ENCODE measurements at places on chromosomes 3 and 15.
A peak's percentile ranks its signal among the peaks of the same experiment; 100 is the strongest.

- DNase-seq = no peak
Measured at GRCh38 chr15:75460646-75461045, 9.2 kb upstream of the SIN3A start.

- DNase-seq = no peak
Measured at GRCh38 chr3:171563298-171563697, 103.1 kb upstream of the TNIK start.

- DNase-seq = no peak
Measured at GRCh38 chr3:146115619-146116018, 45.4 kb downstream of the PLOD2 start.

DNA sequence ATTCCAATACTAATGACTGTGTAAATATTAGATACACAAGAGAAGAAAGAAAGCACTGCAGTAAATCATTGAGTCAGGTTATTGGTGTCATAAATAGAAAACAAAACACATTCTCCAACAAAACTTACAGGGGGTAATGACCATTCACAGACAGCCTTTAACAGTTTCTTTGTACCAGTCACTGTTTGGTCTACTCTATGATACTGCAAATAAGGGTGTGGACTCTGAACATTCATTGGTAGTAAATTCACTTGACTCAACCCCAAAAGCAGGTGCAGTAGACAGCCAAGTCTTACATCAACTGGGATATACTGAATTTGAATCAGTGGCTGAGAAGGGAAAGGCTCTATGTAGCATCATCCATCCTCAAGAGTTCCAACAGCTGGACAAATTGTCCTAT lies 463.5 kb downstream of the FOXP1 start:
- no peak for DNase-seq

DNA sequence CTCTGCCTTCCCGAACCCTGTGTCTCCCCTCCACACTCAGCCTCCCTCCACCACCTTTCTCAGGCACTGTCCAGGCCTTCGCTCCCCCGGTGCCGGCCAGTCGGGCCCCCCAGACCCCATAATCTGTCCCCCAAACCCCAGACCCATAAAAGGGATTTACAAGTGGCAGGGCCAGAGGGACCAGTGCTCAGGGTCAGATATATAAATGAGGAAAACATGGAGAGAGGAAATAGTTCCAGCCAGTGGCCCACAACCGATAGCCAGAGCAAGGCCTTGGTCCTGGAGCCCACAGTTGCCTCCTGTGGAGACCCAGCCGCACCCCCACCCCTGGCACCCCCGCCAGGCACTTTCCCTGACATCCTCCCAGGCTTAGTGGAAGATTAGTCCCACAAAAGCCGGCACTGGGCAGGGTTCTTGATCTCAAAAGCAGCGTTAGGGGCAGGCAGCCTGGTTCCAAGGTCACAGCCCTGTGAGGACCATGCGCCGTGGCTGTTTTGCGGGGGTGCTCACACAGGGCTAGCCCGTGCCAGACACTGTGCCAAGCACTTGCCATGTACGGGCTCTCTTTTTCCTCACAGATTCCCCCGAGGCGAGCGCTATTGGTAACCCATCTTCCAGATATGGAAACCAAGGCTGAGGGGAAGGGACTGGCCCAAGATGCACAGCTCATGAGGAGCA lies 1.1 kb upstream of the PLXND1 start:
- no peak for DNase-seq

DNA sequence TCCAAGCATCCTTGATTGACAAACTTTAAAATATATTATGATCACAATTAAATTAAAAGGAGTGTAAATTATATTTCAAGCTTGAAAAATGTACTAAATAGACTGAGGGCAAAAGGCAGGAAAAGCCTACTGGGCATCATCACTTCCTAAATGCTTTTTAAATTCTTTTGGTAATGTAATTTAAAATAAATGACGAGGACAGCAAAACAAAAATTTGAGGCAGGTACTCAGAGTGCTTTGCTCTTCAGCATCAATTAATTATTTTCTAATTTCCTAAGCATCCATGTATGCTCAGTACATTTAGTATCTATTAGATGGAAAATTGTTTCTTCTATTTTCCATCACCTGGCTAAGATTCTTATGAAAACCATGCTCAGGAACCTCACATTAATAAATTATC lies 5.2 kb downstream of the CBLB start:
- DNase-seq = no peak

- no peak for DNase-seq
Measured at GRCh38 chr15:32953533-32953910, 235.7 kb downstream of the GREM1 start.

DNA sequence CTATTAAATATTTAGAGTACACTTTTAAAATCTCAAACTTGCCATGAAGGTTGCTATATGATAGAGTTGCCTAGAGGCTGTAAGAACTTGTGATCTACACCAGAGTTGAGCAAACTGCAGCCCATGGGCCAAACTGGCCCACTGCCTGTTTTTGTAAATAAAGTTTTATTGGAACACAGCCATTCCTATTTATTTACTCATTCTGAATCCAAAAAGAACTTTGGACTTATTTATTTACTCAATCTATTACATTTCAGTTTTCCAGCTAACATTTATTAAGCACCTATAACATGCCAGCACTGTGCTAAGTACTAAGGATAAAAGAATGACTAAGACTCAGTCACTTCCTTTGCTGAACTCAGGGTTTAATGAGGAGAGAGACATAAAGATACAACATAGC lies 403.6 kb downstream of the ERC2 start:
- DNase-seq = no peak

- DNase-seq = no peak
Measured at GRCh38 chr15:64645995-64646394, 129.4 kb downstream of the RBPMS2 start.

DNA sequence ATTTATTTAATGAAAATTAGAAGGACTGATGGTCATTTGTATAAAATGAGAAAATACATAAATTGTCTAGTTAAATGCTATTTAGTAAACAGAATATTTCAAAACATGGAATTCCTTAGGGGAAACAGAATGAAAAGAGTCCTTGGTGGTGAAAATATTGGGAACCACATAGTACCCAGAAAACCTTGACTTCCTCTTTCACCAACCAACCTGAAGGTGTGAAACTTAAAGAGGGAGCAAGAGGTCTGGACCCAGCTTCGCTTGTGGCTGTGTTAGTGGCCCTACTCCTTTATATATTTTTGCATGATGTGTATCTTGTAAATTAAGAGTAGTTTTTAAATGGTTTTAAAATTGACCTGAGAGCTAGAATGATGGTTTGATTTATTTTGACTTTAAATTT lies 64.2 kb downstream of the MAP2K5 start:
- no peak for DNase-seq

- DNase-seq = no peak
Measured at GRCh38 chr3:34405159-34405558, 606.7 kb downstream of the PDCD6IP start.

DNA sequence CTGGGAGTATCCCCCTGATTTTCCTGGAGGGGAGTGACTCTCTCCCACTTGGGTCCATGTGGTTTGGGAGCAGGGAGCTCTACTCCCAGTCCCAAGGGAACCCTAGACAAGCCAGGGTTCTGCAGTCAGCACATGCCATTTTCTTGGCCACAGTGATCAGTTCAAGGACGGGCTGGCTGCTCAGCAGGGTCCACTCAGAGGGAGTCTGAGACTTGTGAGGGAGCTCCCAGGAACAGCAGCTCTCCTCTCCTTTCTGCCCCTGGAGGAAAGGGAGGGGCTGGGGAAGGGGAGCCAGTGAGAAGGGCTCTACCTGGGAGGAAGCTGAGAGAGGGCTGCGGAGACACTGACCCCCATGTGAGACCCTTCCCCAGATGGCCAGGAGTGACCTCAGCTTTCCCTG lies 29.1 kb upstream of the LMCD1 start:
- no peak for DNase-seq

DNA sequence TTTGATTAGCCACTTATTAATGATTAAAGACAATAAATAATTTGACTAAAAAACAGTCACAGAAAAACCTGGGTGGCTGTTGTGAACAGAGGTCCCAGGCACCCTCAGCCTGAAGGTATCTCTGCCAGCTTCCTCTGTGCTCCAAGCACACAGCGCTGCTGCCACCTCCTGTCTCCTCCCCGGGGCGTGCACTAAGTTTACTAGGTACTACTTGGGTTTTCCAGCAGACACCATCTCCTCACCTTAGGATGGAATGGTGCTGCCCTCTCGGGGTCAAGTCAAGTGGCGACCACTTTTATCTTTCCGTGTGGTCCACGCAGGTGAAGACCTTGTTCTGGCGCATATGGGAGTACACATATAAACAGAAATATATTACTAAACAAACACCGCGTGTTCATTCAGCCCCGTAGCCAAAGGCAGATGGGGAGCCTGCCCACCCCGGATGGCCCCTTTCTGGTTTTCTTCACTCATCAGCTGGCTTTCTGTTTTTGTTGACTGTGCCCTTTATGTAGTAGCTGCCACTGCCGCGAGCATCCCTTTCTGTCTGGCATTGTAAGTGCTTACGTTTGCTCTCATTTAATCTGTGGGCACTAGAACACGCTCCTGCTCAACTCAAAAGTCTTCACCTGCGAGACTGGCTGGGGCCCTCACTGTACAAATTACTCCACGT lies 128.0 kb downstream of the LRIG1 start:
- DNase-seq = no peak

- DNase-seq = no peak
Measured at GRCh38 chr15:92638709-92639365, 16.7 kb downstream of the FAM174B start.

- no peak for DNase-seq
Measured at GRCh38 chr15:35439291-35439690, 106.7 kb downstream of the DPH6 start.

DNA sequence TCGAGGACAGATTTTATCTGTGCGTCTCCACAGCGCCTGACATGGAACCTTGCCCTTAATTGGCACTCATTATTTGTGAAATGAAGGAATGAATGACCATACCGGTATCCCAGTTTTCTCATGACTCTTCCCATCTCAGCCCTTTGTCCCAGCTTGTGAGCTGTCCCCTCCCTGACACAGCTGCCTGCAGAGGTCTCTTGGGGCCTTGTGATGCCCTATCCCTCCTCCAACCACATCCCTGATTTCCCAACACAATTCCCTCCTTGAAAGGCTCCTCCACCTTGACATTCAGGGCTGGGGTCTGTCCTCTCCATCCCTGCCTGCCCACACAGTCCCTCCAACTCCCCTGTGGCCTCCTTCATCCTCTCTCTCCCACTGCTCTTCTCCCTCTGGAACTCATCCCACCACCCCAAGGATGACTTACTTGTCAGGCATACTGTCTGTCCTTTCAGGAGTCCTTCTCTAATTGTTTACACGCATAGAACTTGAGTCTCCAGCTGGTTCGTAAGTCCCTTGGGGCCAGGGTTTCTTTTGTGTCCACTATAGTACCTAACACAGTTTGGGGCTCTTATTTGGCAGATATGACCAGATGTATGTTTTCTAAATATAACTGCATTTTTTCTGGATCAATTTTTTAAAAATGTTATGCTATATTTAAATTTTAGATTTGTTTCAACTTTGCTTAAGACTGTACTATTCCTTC lies 35.6 kb upstream of the FILIP1L start:
- DNase-seq = no peak

GRCh38 chr15:80953001-80953952 lies 36.3 kb downstream of the MESD start:
- DNase-seq = no peak

GRCh38 chr15:90902840-90903732 lies at the start of gene MAN2A2:
TSS of gene MAN2A2 (plus strand) at chr15:90903302. CDS start at chr15:90904208, 906 bp downstream.
- DNase-seq = peak; percentile 69

DNA sequence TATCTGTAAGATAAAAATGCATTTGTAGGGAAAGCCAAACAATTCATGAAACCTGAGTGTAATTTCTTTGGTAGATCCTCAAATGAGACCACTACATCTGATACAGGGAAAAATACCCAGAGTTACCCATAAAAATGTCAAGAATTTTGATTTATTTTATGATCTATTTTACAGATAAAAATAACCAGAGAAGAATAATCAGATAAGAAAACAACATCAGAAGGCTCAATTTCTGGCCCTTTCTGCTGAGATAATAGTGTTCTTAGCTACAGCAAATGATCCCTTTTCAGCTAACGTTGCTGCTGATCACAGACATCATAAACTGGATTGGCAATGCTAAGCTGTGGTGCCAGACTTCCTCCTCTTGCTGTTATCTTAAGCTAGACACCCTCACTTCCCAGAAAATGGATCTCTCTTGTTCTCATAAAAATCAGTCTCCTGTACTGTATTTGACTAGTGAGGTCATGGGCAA lies 21.3 kb upstream of the TMEM108 start:
- no peak for DNase-seq

DNA sequence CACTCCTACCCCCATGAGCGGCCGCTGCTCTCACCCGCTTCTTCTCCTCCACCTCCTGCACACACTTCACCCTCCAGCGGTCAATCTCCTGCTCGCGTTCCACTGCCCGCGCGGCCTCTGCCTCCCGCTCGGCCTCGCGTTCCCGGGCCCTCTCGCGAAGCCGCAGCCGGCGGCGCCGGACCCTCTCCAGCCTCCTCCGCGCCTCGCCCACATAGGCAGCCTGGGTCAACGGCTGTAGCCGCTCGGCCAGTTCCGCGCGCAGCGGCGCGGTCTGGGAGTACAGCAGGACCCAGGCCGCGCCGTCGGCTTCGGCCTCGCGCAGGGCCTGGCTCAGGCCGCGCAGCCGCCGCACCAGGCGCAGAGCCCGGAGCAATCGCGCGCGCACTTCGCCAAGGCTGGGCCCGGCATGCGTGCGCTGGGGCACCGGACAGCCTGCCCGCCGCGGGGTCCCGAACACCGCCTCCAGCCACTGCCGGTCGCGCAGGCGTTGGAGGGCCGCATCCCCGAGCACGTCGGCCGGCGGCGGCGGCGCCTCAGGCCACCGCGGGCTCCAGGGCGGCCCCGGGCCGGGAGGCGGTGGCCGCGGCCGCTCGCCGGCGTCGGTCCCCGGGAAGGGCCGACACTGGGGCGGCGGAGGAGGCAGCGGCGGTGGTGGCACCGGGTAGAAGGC lies 595 bp downstream of the PDCD7 start:
- DNase-seq = no peak

DNA sequence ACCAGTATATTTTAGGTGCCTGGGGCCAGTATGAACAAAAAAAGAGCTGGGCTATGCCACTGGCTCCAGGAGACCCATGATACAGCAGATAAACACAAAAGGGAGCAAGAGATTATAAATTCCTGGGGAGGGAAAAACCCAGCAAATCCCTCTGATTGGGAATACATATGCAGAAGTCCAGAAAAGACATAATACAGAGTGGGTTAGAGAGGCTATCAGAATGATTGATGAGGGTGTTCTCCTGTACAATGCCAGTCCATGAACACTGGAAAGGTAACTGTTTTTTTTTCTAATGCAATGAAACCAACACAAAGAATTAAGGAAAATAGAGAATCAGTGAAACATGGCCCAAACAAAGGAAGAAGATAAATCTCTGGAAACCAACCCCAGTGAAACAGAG lies 5.4 kb upstream of the VPS39 start:
- DNase-seq = no peak

GRCh38 chr3:29307295-29307694 lies 26.4 kb downstream of the RBMS3 start:
- DNase-seq = no peak

All from GM12864 (cell line).